Caki2 (cell line): ENCODE measurements at places on chromosomes 3 and 15. TPM values are rescaled to one million over a fixed set of nuclear protein-coding genes. Genes with fewer than 3 reads are reported as not detected.

The CPN2 gene
- not detected in 2 replicates for total RNA-seq

The EXD1 gene
- total RNA-seq, result not detected in 2 replicates

The HTR3E gene
- total RNA-seq, result not detected in 2 replicates

The SCAANT1 gene
- total RNA-seq, result not detected in 2 replicates

The DUOX2 gene
- not detected in 2 replicates for total RNA-seq

The TIMP4 gene
- total RNA-seq, result 9.8 and 10.5 TPM in 2 replicates

The TLNRD1 gene
- total RNA-seq, result 19.3 and 21.4 TPM in 2 replicates

The GATM gene
- total RNA-seq, result 7.6 and 22.0 TPM in 2 replicates
